ENCODE measurements at places on chromosomes 13 and 19.

- DNase-seq = no peak
Observed at GRCh38 chr13:96100457-96101220, 10.7 kb downstream of the HS6ST3 start.

GRCh38 chr19:52961981-52962380 is 700 bp downstream of the ZNF816 start:
- DNase-seq = no peak

GRCh38 chr13:32905063-32905863 is 111.0 kb upstream of the KL start:
- peak; percentile 63 for DNase-seq

- DNase-seq = no peak
Observed at GRCh38 chr13:48497669-48498068, 35.2 kb downstream of the RCBTB2 start.

DNA sequence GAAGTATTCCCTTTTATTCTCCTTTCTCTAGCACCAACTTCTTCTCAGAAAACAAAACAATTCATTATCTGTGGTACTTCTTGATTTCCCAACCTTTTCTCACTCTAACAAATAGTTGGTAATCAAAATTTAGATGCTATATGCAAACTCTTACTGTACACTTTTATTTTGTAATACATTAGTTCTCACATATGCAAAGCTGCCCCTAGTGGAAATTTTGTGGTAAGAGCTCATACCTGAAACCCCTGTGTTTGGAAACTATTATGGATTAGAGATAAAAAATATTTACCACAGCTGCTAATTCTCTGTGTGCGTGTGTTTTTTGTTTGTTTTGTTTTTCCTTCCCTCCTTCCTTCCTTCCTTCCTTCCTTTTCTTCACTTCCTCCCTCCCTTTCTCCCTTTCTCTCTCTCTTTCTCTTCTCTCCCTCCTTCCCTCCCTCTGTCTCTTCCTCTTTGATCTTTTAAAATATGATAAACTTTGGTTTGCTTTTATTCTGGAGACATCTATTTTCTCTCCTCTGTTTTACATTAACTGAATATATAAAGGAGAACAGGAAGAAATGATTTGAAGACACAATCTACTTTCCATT is 537.4 kb downstream of the SLITRK6 start:
- no peak for DNase-seq

GRCh38 chr13:51902776-51903175 is 41.0 kb downstream of the CCDC70 start:
- no peak for DNase-seq

DNA sequence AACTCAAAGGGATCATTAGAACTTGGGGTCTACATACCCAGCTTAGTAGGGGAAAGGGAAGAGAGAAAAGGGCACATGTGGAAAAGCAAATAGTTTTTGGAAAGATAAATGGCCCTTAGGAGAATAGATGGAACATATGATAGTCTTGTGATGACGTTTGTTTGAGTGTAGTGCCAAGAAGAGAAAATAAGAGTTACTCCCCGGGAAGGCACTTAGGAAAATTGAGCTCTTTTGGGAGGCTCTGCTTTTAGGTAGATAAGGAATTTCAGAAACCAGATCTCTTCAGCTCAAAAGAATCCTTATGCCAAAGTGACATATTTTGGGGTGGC is 44.8 kb upstream of the SERTM1 start:
- DNase-seq = no peak

GRCh38 chr13:24802074-24802473 is 38.1 kb downstream of the RNF17 start:
- peak; percentile 49 for DNase-seq

DNA sequence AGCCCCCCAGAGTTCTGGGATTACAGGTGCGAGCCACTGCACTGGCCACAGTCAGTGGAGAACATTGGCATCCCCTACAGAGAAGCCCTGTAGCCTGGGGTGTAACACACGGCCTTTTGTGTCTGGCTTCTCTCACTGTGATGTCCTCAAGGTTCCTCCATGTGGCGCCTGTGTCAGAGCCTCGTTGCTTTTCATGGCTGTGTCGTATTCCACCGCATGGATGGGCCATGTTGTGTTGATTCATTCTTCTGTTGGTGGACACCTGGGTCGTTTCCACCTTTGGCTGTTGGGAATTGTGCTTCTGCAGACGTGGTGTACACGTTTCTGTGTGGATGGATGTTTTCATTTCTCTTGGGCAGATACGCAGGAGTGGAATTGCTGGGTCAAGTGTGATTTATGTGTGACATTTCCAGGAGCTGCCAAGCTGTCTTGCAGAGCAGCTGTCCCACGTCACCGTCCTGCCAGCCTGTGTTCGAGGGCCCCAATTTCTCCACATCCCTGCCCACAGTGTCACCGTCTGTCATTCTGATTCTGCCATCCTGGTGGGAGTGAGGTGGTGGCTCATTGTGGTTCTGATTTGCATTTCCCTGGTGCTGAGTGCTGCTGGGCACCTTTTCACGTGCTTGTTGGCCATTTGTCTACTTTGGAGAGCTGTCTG is 59.4 kb downstream of the KDM4B start:
- no peak for DNase-seq

DNA sequence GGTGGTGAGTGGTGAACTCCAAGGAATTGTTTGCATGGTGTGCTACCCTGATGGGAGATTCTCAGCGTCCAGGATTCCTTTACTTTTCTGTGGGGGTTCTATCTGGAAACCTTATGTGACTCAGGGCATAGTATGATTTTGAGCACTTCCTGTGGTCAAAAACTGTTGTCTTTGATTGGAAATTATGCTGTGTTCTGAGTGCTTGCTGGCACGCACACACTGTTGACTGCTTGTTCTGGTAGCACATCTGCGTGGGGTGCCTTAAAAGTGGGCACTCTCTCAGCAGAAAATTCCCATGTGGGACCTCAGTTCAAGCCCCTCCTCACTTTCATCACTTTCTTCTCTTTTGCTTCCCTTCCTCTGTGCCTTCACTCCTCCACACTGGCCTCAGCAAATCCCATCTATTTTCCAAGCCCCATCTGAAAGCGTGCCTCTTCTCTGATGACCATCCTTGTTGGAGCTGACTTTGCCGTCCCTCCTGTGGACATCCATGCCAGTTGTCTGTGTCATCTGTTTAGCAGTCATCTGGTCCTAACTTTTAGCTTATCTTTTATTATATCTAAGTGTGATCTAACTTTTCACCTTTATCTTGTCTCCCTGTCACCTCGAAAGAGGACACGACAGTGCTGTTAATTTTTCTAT is 56.4 kb upstream of the NPAS1 start:
- peak; percentile 45 for DNase-seq

- DNase-seq = no peak
Observed at GRCh38 chr13:106568299-106569003, 514 bp upstream of the ARGLU1 start.

DNA sequence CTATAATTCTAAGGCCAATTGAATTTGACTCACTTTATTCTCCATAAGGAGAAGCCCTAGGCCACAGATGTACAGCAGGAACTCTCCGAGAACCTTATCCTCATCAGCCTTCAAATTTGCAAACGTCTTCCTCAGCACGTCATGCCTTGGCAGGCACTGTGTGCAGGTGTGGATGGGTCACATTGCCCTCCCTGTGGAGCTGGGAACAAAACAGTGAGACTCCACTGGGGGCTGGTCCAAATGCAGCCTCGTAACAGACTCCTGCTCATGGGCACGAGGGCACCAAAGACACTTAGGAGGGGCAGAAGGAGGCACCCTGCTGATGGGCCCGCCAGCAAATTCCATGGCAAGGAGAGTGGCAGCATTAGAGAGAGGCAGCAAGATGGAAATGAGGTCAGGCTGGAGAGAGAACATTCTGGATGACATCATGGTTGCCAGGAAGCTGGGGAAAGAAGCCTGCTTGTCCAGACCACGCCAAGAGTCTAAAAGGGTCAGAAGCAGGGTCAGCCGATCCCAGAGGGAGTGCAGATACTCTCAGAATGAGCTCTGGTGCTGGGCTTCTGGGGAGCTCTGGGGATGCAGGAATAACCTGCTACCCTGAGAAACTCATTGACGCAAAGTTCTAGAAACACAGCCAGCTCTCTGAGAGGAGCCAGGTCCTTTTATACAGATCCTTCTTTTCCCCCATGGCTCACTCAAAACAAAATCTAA is 242.2 kb downstream of the B3GLCT start:
- DNase-seq = no peak

- DNase-seq = no peak
Observed at GRCh38 chr19:39301021-39301420, 4.8 kb downstream of the IFNL1 start.

DNA sequence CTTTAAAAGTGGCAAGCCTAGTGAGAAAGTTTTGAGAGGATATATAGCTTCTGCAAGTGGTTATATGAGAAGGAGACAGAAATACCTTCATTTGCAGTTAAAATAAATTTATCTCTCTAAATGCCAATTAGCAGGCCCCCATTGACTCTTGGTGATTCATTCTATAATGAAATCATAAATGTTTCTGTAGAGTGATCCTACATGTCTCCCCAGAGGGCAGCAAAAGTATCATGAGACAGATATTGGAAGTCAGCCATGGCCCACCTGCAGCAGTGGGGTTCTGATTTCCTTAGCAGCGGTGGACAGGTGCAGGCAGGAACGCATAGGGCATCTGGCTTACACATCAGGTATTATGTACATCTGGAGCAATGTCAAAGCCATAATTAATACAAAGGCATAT is 385.4 kb upstream of the SLC10A2 start:
- DNase-seq = no peak

GRCh38 chr13:20037908-20038307 is 79.4 kb downstream of the ZMYM2 start:
- DNase-seq = no peak

- DNase-seq = no peak
Observed at GRCh38 chr19:4071610-4072009, 4.9 kb upstream of the ZBTB7A start.

- peak; percentile 22 for DNase-seq
Observed at GRCh38 chr19:41792513-41793413, 3.6 kb upstream of the CEACAM3 start.

DNA sequence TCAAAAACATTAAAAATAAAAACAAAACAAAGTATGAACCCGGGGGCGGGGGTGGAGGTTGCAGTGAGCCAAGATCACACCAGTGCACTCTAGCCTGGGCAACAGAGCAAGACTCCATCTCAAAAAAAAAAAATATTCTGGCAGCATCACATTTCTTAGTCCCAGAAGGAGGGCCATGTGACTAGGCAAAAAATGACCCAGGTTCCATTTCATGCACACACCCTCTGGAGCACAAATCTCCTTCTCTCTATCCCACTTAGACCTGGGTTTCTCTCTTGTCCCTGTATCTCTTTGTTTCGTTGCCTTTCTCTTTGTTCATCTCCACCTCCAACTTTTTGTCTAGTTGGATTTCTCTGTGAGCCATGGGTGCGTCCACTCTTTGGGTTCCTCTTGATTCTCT is 6.2 kb upstream of the CYP2A7 start:
- no peak for DNase-seq

DNA sequence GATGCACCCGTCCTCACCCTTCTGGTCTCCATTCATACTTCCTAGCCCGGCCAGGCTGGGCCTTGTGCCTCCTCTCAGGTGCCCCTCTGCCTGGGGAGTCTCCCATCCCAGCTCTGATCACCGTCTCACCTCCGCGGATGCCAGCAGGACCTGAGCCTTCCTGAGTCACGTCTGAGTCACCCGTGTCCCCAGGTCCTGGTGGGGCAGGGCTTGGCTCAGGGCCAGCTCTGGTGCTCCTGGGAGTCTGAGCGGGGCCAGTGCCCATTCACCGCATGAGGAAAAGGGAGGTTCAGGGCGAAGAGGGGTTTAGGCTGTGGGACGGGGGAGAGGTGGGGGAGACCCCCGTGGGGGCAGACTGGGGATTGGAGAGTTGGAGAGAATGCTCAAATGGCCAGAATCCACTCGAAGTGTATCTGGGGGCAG is 593 bp downstream of the ATP8B3 start:
- peak; percentile 76 for DNase-seq

- no peak for DNase-seq
Observed at GRCh38 chr13:40756042-40756441, 14.9 kb downstream of the MRPS31 start.

DNA sequence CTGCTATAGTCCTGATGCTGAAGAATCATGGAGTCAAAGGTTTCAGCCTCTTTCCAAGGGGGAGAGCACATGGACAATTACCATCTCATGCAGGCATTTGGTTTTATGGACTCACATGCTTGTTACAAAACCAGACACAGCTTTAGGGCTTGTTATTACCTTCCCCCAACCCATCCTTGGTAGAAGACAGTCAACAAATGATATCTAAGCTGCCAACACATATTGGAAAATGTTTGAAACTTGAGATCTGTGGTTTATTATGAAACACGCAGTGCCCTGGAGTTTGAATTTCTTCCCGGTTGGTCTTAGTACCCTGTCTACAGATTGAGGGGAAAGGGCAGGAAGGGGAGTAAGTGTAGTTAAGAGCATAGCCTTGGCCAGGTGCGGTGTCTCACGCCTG is 12.5 kb upstream of the CYP2A6 start:
- DNase-seq = peak; percentile 11

DNA sequence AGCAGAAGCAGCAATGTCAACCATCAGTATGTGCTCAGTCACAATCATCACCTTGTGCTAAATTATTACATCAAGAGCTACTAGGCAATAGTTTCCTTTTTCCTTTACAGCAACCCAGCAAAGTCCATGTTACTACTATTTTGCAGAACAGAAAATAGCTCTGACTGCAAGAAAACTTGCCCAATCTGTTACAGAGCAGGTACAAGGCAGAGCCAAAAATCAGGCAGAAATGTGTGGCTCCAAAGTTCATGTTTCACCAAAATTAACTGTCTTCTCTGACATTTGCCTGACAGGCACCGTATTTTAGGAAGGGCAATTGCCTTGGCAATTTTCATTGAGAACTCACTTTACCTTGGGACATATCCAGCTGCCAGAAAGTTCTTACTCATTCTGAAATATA is 177.6 kb upstream of the TMTC4 start:
- no peak for DNase-seq

- DNase-seq = peak; percentile 4
Observed at GRCh38 chr13:24865163-24865953, 101.4 kb downstream of the RNF17 start.

GRCh38 chr19:43910884-43911283 is 24.2 kb downstream of the ZNF45 start:
- DNase-seq = no peak

GRCh38 chr13:109667056-109667455 is 119.3 kb downstream of the IRS2 start:
- DNase-seq = peak; percentile 50

- no peak for DNase-seq
Observed at GRCh38 chr19:33309826-33310225, 7.5 kb upstream of the CEBPA start.

DNA sequence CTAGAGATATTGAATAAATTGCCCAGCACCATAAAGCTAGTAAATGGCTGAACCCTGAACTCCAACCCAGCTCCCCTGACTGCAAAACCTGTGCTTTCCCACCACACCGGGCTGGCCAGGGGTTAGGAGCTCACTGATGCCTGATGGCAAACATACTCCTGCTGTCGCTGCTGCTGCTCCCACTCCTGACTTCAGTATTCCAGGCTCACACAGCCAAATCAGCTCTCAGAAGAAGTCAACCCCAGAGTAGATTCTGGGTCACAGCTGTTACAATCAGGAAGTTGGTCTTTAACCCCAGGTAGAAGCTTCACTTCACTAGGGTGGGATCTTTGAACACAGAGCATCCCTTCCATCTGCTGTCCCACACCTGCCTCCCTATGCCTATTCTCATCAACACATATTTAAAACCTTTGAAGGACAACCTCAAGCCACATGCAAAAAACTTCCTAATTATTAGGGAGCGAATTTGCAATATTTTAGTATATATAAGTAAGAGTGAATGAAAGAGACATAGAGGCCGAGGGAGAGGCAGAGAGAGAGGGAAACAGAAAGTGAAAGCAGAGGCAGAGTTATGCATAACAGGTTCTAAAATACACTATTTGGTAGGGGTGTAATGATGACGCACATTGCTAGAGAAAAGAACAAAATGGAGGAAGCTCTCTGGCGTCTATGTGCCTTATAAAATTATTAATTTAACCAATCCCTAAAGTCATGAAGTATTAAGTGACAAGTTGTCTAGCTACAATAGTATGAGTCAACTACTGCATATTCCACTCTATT is 99.4 kb upstream of the SERP2 start:
- peak; percentile 60 for DNase-seq

Data from renal cortical epithelial cell (primary cell).